ENCODE measurements at places on chromosomes 11 and 22.

DNA sequence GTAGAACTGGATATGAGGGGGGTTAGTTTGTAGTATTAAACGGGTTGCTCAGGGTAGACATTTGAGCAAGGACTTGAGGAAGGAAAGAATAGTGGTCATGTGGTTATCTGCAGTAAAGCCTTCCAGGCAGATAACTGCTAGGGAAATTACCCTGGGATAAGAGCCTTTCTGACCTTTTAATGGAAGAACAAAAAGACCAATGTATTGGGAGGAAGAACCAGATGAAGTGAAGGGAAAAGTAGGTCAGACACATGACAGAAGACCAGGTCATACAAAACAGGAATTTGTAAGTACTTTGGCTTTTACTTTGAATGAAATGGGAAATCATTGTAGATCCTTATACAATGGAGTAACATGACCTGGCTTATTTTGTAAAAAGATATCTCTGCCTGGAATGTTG, 241.9 kb upstream of the CTSC start:
- DNase-seq = no peak

- peak; percentile 59 for DNase-seq
Measured at GRCh38 chr22:19463491-19464469, 15.2 kb downstream of the UFD1 start.

GRCh38 chr11:124674168-124674517, 439 bp downstream of the SPA17 start:
- DNase-seq = no peak

- no peak for DNase-seq
Measured at GRCh38 chr22:49365910-49366309, 461.8 kb downstream of the BRD1 start.

DNA sequence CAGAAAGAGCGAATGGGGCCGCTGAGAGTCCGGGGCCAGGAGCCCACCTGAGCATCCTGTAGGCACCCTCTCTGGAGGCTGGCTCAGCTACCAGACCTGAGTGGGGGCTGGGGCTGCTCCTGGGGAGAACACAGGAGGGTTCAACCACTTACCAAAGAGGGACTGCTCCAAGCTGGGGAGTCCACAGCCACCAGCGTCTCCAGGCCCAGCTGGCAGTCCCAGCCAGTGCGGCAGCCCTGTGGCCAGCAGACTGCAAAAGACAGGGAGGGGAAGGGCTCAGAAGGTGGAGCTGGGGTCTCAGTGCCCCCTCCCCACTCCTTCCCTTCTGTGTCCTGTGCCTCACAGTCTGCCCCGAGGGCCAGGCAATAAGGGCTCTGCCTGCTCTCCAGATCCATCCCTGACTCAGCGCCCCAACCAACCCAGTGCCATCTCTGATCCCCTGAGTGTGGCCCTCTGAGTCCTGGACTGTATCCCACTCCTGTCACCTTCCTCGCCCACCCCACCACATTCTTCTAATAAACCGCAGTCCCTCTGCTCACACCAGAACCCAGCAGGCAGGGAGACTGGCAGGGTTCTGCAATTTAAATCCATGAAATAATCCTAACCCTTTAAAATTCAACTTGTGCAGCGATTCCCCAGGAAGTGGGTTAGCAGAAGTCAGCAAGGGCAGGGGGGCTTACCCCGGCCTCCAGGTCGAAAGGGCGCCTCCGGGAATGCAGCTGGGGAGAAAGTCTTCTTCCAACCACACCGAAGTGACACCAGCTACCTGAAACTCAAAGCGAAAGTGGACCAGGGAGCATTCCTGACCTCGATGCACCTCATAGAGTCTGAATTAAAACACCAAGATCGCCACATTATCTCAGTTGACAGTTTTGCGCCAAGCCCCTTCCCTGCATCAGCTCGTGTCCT, 13.3 kb downstream of the CHST1 start:
- DNase-seq = no peak
